ENCODE measurements at places on chromosomes 7 and 10.

DNA sequence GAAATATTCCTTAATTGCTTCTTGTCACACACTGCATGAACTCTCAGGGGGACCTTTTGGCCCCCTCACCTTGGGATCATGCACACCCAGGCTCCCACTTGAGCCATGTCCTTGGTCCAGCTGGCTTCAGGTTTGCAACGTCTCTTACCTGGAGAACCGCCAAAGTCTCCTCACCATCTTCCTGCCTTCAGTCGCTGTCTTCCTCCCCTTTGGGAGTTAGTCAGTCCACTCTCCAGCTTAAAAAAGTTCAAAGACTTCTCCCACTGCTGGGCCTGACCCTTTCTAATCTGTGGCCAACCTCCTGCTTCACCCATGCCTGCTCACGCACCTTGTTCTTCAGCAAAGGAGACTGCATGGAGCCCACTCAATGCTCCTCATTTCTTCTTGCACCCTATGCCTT is 82.6 kb upstream of the LRRC4 start:
- peak; percentile 9 for DNase-seq

- DNase-seq = no peak
These were observed 58.2 kb downstream of the TEX36 start for GRCh38 chr10:125624800-125625199.

- no peak for DNase-seq
These were observed 303.9 kb downstream of the SDHAF3 start for GRCh38 chr7:97421307-97421930.

DNA sequence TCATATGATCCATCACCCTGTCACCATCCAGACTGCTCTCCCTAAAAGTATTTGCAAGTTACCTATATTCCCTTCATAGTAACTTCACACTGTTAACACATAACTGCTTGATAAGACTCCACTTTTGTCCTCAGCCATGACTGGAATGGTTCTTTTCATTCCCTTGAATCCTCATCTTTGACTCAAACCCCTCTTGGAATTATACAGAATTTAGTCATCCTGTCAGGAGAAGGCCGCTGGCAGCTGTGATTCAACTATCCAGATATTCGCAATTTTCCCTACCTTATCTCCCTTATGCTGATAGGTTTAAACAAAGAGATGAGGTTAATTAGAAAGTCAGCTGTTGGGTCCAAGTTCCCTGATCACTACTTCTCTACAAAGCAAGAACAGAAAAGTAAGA is 143.0 kb upstream of the HPS1 start:
- no peak for DNase-seq

- DNase-seq = no peak
These were observed 103.9 kb upstream of the STK17A start for GRCh38 chr7:43479042-43479441.

DNA sequence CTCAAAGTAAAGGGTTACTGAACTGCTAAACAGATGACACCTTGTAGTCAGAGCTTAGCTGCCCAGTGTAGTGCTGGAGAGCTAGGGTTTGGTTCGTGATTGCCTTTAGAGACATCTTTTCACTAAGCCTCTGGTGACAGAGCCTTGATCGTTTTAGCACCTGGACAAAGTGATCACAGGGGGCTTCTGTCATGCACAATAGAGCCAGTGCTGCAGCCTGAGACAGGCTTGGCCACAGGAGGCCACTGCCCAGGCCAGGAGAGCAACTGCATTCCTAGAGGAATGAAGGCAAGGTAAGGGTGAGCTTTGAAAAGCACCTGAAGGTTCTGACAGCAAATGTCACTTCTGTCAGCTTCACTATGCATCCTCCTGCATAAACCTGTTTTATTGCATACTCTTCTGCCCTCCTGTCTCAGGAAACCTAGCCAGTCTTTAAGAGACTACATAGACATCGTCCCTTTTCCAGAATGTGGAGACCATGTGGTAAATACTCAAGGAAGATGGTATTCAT is 122.9 kb downstream of the NPY start:
- no peak for DNase-seq

GRCh38 chr7:12138421-12138820 is 72.7 kb upstream of the TMEM106B start:
- no peak for DNase-seq

DNA sequence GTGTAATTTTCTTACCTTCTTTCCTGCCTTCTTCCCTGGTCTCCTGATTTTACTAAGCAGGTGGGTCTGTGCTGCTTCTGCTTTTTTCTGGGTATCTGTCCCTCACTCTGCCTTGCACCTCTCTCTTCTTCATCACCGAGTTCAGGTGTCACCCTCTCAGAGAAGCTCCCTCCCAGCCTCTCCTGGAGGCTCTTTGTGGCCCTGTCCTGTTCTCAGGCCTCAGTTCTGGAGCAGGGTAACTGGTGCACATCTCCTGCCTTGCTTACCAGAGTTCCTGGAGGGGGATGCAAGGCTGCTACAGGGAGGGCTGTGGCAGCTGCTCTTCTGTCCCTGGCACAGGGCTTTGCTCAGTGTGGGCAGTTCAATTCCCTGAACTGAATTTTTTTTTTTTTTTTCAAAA is 66.1 kb downstream of the RBM33 start:
- no peak for DNase-seq

- no peak for DNase-seq
These were observed 79.5 kb upstream of the LEP start for GRCh38 chr7:128161466-128162125.

DNA sequence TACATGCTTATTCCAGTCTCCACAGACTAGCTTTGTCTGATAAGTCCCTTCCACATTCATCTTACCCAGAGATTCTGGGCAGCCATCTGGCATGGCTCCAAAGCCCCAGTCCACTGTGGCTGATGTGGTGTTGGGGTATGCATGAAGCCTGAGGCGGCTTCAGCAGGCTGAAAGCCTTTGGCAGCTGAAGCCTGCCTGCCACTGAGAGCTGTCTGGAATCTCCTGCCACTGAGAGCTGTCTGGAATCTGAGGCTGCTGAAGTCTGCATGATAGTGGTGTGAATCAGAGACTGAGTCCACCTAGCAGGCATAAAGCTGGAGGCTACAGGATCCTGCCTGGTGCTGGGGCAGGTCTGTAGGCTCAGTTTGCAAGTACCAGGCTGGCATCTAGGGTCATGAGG is 87.1 kb downstream of the DYNC1I1 start:
- no peak for DNase-seq

- DNase-seq = no peak
These were observed 74.1 kb downstream of the FAM53B start for GRCh38 chr10:124669824-124670654.

GRCh38 chr10:8060010-8060703 is 5.7 kb downstream of the GATA3 start:
- DNase-seq = no peak

DNA sequence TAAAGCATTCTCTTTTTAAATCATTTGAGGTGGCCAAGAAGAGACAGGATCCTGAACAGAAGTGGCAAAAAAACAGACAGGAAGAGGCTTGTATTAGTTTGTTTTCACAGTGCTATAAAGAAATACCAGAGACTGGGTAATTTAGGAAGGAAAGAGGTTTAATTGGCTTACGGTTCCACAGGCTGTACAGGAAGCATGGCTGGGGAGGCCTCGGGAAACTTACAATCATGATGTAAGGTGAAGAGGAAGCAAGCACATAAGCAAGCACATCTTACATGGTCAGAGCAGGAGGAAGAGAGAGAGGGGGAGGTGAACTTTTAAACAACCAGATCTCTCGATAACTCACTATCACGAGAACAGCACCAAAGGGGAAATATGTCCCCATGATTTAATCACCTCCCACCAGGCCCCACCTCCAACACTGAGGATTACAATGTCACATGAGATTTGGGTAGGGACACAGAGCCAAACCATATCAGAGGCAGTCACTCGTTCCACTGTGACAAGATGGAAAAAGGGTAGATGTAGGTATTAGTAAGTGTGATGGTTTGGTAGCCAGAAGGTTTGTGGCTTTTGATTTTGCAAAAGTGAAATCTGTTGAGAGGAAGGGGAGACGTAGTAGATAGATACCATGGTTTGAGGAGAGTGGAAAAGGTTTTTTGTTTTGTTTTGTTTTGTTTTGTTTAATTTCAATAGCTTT is 5.1 kb downstream of the MSRB2 start:
- DNase-seq = no peak

DNA sequence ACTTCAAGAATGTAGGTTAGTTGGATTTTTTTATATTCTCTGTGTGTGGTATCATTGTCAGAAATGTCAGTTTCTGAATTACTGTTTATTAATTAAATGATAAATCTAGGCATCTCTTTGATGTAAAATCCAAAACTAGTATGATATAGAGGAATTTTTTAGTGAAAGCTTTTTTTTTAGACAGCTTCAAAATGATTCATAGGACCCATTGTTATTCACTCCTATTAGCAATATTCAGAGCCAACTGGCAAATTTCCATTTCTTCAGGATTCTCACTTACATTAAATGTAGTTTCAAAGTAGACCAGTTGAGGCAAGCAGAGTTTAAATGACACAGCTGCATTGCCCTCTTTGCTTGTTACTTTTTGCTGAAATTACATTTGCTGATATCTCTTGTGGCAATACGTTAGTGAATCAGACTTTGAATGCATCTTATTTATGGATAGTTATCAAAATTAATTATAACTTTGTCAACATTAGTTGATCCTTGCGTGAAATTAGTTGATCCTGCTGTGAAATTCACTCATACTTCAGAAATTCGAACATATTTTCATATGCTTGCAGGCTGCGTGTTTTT is 20.3 kb downstream of the ZNF277 start:
- DNase-seq = no peak

- DNase-seq = no peak
These were observed 30.4 kb upstream of the UCN3 start for GRCh38 chr10:5334196-5334880.

- DNase-seq = no peak
These were observed 33.4 kb downstream of the BCAP29 start for GRCh38 chr7:107613439-107613838.

DNA sequence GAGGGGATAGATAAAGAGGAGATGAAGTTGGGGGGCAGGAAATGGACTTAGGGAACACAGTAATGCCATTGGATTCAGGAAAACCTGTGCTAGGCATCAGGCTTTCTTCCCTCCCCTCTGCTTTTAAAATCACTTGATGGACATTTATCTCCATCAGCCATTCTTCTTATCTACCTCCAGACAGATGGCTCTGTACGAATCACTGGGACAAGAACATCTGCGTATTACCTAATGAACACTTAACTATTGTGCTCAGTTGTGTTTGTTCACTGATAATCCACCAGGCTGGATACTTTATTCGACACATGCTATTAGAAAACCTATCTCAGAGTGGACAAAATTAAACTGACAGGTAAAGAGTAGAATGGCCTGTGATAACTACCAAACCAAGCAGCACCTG is 40.0 kb downstream of the TNKS2 start:
- DNase-seq = peak; percentile 21

GRCh38 chr7:44793919-44794318 is 2.6 kb upstream of the PPIA start:
- DNase-seq = no peak

DNA sequence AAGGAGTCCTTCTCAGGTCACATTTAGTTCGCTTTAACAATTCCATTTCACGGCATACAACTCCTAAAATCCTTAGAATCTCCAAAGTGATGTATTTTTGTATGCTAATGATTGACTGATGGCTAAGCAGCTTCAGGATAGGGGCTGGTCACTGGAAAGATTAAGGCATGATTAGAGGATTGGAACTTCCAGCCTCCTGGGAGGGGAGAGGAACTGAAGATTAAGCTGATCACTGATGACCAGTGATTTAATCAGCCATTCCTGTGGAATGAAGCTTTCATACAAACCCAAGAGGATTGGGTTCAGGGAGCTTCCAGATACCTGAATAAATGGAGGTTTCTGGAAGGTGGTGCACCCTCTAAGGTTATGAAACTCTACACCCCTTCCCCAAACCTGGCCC is 123.9 kb upstream of the CDK13 start:
- no peak for DNase-seq

DNA sequence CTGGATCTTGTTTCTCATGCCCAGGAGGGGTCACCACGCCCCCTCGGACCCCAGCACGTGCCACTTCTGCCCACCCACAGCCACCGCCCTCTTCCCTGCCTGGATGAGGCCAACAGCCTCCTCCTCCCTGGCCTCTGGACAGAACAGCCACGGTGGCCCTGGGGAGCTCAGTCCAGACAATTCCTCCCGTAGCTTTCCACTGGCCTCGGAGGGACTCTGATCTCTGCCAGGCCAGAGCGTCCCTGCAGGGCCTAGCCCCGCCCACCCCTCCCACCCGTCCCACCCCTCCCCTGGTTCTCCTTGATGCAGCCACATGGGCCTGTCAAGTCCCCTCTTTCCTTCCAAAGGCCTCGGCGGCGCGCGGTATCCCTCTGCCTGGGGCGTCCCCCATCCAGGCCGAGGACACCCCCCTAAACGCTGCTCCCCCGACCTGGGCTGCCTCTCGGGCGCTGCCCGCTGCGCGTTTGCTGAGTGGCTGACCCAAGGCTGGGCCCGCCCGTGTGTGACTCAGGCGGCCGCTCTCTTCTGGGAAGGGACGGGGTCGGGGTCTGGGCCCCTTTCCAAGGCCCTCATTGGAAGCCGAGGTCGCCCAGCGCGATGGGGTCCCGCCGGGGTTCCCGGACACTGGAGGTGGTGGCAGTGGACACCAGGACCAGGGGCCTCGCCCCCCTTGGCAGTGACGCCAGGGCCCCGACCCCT is 557 bp downstream of the TMEM120A start:
- DNase-seq = peak; percentile 63

DNA sequence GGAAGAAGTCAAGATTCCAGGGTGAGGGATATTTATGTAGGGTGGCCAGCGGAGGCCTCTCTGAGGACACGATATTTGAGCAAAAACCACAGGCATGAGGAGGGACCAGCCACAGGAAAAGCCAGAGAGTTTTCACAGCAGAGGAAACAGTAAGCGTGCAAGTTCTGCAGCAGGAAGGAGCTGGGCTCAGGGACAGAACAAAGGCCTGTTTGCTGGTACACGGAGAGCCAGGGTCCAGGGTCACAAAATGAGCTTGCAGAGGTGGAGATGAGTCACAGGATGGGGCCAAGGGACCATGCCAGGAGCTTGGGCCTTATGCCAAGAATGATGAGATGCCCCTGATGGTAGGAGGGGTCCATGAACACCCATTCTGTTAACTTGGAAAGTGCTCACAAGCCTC is 283.5 kb downstream of the PLXNA4 start:
- no peak for DNase-seq

- DNase-seq = no peak
These were observed 356.3 kb upstream of the GALNT17 start for GRCh38 chr7:70775570-70776156.

GRCh38 chr7:136859803-136860202 is 8.6 kb upstream of the CHRM2 start:
- no peak for DNase-seq

- no peak for DNase-seq
These were observed 132.9 kb downstream of the ATXN7L1 start for GRCh38 chr7:105743351-105744090.

DNA sequence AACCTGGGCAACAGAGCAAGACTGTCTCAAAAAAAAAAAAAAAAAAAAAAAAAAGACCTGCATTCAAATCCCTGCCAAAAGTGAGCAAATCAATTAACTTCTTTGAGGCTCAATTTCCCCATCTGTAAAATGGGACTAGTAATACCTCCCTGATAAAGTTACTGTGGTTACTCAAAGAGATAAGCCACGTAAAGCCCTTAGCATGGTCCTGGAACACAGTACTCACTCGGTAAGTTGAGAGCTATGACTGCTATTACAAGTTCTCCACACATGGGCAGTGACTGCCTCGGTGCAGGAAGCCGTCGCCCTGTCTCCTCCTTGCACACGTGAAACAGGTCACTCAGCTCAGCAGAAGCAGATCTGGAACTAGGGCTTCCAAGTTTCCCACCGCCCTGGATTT is 37.9 kb downstream of the DDIT4 start:
- no peak for DNase-seq
